ENCODE measurements at places on chromosomes 4 and X. TPM values are rescaled to one million over a fixed set of nuclear protein-coding genes. Genes with fewer than 3 reads are reported as not detected.

DNA sequence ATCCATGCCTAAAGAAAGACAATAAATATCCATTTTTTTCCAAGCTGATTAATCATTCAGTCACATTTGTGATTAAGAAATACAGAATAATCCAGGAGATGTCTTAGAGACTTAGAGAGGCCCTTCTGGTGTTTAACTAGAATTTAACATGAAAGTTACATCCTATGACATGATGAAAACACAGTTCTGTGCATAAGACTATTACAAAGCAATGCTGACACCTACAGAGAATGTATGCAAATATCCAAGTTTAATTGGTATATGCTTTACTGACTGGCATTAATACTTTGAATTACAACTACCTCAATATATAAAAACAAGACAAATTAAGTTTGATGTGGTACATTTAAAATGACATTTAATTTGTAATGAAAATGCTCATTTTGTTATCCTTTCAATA, 17.8 kb upstream of the TLL1 start:
- DNase-seq: no peak

DNA sequence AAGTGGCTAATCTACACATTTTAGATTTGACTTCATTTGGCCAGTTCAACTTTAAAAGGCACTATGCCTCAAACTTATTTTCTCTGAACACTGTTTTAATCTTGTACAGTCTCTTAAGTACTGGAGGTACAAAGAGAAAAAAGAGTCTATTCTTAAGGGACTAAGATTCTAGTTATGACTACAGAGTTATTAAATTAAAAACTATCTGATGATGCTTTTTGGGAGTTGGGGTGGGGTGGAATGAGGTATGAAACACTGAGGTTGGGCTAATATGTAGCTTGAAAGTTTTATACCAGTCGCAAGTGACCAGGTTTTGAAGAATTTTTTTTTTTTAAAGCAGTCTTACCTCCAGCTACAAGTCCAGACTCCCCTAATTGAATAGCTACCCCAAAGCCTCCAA, 17.7 kb upstream of the GPR34 start:
- no peak for DNase-seq

- no peak for DNase-seq
Observed at GRCh38 chrX:2412131-2412530, 88.6 kb downstream of the DHRSX start.

The PRR32 gene
- 0.28 TPM for polyA plus RNA-seq

The CRMP1 gene
- 0.59 TPM for polyA plus RNA-seq

The BEX1 gene
- 2.6 TPM for polyA plus RNA-seq

DNA sequence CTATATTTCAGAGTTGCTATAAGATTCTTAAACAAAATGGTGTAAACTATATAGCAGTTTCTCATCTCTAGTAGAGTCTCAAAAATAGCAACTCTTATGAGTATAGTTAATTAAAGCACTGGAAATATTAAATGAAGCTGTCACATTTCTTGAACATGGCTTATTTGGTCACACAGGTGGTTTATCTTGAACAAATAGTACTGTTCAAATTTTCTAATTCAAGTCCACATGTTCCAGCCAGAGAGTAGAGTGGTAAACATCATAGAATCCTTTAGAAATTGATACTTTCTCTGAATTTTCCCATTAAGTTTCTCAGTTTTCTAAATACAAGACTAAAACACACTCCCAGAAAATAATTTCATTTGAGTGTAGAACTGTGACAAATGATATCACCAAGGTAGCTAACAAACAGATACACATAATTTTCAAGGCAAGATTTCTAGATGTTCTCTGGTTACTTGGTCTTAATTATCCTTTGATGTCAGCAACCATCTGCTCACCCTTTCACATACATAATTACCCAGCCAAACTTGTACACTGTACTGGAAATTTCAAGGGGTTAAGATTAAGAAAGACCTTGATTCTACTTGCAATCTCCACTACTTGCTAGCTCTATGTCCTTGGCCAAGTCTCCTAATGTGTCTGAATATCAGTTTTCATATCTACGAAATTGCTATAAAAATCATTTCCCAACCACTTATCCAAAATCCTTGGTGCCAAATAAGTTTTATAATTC, 24.3 kb upstream of the PAK3 start:
- DNase-seq: no peak

The IQSEC2 gene
- 19.4 TPM for polyA plus RNA-seq

The NAP1L2 gene
- 0.20 TPM for polyA plus RNA-seq

DNA sequence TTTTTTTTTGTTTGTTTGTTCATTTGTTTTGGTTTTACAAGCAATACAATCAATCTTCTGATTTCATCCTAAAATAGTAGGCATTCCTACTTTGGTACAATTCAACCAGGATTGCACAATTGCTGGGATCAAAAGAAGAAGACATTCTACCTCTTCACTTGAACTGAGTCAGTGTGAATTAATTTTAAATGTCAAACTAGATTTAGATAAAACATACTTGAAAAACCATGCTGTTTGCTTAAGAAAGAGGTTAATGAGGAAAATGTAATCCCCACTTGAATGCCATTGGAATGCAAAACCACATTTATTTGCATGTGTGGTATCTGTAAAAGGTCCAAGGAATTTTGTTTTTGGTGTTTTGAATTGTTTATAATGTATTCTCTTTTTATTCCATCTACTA, 40.5 kb downstream of the HAND2 start:
- no peak for DNase-seq

DNA sequence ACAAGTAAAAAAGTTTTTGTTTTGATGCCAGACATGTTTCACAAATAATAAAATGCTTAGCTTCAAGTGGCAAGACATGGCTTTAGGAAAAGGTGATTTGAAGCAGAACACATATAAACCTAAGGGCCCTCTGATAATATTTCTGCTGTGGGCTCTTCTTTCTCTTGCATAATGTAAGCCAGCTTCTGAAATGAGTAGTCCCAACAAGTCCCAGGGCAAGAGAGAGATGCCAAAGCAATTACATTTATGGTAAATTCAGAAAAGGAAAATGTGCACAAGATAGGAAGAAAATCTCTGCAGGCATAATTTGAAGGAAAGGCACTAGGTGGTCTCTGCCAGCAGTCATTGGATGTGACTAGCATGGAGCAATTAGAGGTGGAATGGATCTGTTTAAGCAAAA, 170.8 kb upstream of the GALNT7 start:
- no peak for DNase-seq

The PASD1 gene
- not detected for polyA plus RNA-seq

DNA sequence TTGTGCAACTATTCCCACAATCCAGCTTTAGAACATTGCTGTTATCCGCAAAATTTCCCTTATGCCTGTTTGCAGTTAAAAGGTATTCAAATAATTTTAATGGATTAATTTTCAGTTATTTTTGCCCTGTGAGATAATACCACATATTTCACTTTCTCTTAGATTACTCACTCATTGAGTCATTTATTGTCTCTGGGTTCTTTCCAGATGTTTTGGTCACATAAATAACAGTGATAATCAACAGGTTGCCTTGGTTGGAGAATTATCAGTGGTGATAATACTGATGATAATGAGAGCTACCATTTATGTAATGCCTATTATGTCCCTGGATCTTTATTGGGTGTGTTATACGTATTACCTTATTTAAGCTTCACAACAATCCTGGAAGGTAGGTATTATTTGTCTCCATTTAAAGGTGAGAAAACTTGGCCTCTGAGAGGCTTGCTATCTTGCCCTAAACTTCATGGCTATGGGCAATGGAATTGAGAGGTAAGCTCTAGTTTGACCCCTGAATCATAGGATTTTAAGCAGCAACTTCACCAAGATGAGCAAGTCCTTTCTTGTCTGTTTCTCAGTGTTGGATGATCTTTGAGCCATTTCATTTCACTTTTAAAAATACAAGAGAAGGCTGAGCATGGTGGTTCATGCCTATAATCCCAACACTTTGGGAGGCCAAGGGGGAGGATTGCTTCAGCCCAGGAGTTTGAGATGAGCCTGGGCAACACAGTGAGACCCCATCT, 87.4 kb downstream of the KIT start:
- DNase-seq: no peak

The MORF4L2 gene
- polyA plus RNA-seq: 346 TPM

- no peak for DNase-seq
Observed at GRCh38 chr4:176188654-176189053, 6.7 kb downstream of the SPATA4 start.

The PARM1 gene
- polyA plus RNA-seq: 19.7 TPM

The RFC1 gene
- polyA plus RNA-seq: 5.7 TPM

DNA sequence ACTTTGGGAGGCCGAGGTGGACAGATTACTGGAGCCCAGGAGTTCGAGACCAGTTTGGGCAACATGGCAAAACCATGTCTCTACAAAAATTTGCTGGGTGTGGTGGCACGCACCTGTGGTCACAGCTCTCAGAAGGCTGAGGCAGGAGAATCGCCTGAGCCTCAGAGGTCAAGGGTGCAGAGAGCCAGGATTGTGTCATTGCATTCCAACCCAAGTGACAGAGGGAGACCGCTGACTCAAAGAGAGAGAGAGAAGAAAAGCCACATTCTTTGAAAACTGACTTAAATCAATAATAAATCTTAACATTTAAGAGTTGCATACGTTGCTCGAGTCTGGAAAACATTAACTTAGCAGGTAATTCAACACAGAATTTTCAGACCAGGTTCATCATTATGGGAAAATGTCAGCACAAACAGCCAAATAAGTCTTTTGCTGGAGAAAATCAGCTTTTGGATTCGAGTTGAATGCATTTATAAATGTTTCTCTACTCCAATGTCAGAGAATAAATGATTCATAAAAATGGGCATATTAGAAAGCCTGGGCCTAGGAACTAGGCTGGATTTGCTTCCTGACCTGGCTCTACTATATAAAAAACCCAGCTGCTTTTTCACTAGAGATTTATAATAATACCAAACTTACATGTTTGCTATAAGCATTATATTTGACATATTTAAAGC, 68.3 kb upstream of the RBPJ start:
- no peak for DNase-seq

GRCh38 chrX:39886282-39886681, 211.5 kb downstream of the BCOR start:
- peak; percentile 30 for DNase-seq

The USP17L22 gene
- not detected for polyA plus RNA-seq

The PSAPL1 gene
- polyA plus RNA-seq: not detected

DNA sequence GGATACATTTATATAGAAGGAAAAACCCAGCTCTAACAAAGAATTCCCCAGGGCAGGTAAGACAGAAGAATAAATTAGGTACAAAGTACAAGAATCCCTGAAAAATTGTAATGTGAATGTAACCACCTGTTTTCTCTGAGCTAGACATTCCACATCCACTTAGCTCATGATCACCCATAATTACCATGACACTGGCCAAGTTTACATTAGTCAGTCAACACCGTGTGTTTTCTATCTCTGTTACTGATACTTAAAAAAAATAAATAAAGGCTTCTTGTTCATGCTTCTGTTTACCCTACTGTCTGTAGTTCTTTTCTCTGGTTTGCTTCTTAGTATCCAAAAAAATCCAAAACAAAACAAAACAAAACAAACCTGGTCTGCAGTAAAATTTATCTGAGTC, 66.0 kb downstream of the CBLL2 start:
- no peak for DNase-seq

DNA sequence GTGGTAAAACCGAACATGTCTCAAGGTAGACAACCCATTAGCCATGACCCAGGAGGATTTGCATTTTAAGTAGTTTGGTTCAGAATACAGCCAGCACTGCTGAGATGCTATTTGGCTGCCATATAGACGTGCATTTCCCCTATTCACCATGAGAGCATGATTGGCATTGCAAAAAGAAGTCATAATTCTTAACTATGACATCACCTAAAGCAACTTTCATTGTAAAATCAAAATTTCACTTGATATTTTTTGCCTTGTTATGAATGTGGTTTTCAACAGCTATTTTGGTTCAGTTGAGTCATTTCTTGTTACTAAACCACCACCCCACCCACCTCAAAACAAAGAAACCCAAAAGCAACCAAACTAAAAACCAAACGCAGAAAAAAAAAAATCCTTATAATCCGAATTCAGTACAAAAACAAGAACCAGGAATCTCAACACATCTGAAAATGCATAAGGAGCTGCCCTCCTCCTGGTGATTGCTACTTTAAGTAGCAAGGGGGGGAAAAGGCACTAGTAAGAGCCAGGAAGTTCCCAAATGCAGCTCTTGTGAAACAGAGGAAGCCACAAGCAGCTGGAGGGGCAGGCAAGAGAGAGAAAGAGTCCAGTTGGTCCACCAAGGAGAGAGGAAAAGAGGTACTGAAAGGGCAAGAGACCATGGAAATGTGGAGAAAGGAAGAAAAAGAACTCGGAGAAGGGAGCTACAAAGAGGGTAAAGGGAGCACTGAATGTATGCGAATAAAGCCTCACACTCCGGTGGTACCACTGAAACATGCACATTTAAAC, 3.1 kb downstream of the SLITRK4 start:
- no peak for DNase-seq

DNA sequence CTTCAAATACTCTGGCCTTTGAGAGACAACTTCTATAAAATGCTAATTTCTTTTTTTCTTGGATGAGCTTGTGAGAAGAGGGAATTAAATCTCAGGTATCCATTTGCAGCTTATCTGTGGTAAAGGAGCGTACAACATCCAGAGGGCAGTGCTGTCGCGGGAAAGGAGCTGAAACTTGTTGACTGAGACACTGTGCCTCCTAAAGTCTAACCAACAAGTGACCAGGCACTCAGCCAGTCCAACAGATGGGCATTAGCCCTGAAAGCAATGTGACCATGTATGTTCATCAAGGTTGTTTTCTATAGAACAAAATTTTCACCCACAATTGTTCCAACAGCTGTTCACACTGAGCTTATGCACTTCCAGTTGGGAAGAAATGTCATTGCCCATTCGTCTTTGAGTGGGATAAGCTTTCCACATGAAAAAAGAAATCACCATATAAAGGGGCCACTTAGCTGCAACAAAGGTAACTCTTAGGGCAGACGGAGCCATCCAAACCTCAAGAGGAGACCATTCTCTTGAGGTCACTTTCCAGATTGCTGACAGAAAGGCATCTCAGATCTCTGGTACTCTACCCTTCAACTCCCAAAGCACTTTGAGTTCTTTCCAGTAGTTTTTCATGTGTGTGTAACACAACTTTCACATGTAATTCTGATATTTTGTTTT, 244.8 kb upstream of the NEIL3 start:
- no peak for DNase-seq

The BMP3 gene
- not detected for polyA plus RNA-seq

- no peak for DNase-seq
Observed at GRCh38 chr4:1027915-1028238, 16.5 kb downstream of the FGFRL1 start.

DNA sequence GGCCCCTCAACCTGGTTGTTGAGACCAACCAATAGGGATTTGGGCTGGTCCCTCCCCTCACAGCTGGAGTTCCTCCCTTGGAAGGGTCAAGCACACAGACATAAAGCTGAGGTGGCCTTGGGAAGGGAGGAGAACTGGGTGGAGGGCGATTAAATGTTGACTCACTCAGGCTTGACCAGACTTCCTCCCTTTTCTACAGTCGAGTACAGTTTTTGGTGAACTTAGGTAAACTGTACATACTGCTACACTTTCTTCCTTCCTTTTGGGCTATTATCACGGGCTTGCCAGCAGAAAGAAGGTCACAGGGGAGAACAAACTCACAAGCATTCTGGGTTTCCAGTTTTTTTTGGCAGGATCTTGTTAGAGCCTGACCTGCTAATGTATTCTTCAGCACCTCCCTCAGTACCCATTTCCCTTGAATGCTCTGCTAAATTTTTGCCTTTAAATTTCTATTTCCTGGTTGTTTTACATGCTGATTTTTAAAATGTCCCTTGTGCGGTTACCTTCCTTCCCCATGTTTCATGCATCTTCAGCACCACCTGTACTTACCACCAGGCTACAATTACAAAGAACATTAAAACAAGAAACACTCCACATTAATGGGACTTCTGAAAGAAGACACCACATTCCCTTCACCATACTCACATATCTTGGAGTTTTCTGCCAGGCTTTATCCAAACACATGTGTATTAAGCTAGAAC, 135.2 kb upstream of the RASGEF1B start:
- DNase-seq: peak; percentile 11

- DNase-seq: no peak
Observed at GRCh38 chrX:107429090-107429489, 20.4 kb upstream of the FRMPD3 start.

The GAGE12H gene
- not detected for polyA plus RNA-seq

Measured in heart right ventricle (tissue), 16 donors.